ENCODE measurements at places on chromosomes 5 and 9. TPM values are rescaled to one million over a fixed set of nuclear protein-coding genes. Genes with fewer than 3 reads are reported as not detected.

Gene EGFLAM
- not detected for total RNA-seq

Gene PCDHGA5
- 0.11 TPM for total RNA-seq

Gene GRAMD2B
- total RNA-seq, result 0.86 TPM

Gene HACD4
- total RNA-seq, result 0.80 TPM

Gene CCDC180
- total RNA-seq, result 0.86 TPM

Gene ANXA2R
- 2.3 TPM for total RNA-seq

Gene PCDHB9
- not detected for total RNA-seq

Gene PITX1
- 34.6 TPM for total RNA-seq

Gene HAVCR2
- 0.52 TPM for total RNA-seq

Gene IL13
- not detected for total RNA-seq

Gene PFN3
- total RNA-seq, result not detected

Gene FAM81B
- not detected for total RNA-seq

Gene SPATA31C1
- not detected for total RNA-seq

Gene POU5F2
- not detected for total RNA-seq

Gene PCDHGB2
- 0.19 TPM for total RNA-seq

Gene CAVIN4
- total RNA-seq, result 0.39 TPM

Gene SHISAL2B
- total RNA-seq, result not detected

Gene INSYN2B
- total RNA-seq, result 1.1 TPM

Gene PHF24
- total RNA-seq, result 0.26 TPM

Gene ADAMTSL1
- total RNA-seq, result 0.07 TPM

Gene PPP3R2
- total RNA-seq, result not detected

Gene RANBP3L
- not detected for total RNA-seq

Gene IFNB1
- not detected for total RNA-seq

Gene CAMSAP1
- 20.2 TPM for total RNA-seq

Gene ABITRAM
- 20.9 TPM for total RNA-seq

Gene ADGRD2
- total RNA-seq, result not detected

Gene OLFM1
- 11.7 TPM for total RNA-seq

Gene PIP5KL1
- total RNA-seq, result 1.5 TPM

Gene GPRIN1
- 9.3 TPM for total RNA-seq

Gene HTR4
- not detected for total RNA-seq
